ENCODE measurements at places on chromosomes 7 and 10. TPM values are rescaled to one million over a fixed set of nuclear protein-coding genes. Genes with fewer than 3 reads are reported as not detected.

Gene ABCB4
- not detected for total RNA-seq

Gene AVPI1
- 2.3 TPM for total RNA-seq

Gene CYP3A4
- total RNA-seq, result not detected

Gene HTR7
- total RNA-seq, result 7.1 TPM

Gene TMEM120A
- total RNA-seq, result 24.2 TPM

Gene CLIP2
- 61.0 TPM for total RNA-seq

DNA sequence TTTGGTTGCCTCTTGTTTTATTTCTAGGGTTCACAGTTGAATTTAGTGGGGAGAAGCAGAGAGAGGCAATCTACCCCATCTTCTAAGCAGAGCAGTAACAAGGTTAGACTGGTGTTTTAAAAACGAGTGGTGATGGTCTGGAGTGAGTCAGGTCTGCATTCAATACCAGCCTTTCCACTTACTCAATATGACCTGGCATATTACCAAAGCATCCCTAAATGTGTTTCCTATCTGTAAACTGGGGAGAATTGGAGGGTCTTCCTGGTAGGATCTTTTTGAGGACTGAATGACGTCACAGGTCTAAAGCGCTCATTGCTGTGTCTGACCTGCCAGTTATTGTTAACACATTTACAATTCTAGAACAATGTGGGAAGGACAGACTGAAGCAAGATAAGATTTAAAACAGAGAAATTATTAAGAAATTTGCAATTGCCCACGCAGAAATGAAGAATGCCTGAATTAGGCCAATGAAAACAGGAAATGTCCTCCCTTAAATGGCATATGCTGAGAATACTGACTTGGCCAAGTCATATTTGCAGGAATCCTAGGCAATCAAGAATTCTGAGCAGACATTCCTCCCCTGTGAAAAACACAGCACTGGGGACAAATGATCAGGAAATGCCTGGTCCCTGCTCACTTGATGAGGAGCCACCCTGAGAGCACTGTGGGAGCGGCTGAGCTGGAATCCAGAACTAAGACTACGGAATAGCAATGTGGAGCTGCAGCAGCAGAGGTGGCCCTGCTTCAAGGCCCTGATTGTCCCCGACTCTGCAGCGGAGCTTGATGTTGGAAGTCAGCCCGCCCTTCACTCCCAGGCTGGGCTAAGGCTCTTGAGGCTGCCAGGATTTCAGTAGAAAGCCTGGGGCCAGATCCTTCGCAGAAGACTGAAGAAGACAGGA, 184.5 kb upstream of the CXCL12 start:
- DNase-seq, result peak; percentile 32
- no peaks in the 10 kb centered on the region for H3K27me3 ChIP-seq
- H3K4me1 ChIP-seq, result no peaks in the 10 kb centered on the region
- no peaks in the 10 kb centered on the region for H3K36me3 ChIP-seq

DNA sequence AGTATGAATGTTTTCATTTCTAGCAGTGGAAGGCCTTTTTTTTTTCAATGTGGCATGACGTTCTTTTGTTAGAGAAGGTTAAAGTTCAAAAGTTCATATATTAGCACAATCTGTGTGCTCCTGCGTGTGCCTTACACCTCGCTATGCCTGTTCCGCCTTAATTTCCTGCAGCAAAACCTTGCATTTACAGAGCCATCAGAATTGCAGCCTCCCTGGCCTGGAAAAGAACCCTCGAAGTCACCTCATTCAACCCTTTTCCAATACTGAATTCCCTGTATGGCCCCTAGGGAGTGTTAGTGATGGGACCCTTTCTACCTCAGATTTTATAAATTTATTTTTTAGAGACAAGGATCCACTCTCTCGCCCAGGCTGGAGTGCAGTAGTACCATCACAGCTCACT, 103.5 kb upstream of the ZNF438 start:
- H3K36me3 ChIP-seq, result no peaks in the 10 kb centered on the region
- no peaks in the 10 kb centered on the region for H3K27me3 ChIP-seq
- DNase-seq, result no peak
- H3K4me3 ChIP-seq, result no peak overlapping the region
- peaks cover 16% of the 10 kb centered on the region for H3K4me1 ChIP-seq
- peak overlapping the region; percentile 92 for H3K27ac ChIP-seq

- H3K36me3 ChIP-seq, result no peaks in the 10 kb centered on the region
- no peaks in the 10 kb centered on the region for H3K27me3 ChIP-seq
- no peak overlapping the region for H3K27ac ChIP-seq
- H3K4me3 ChIP-seq, result no peak overlapping the region
Observed at GRCh38 chr7:51325261-51325676, 8.7 kb upstream of the COBL start.

DNA sequence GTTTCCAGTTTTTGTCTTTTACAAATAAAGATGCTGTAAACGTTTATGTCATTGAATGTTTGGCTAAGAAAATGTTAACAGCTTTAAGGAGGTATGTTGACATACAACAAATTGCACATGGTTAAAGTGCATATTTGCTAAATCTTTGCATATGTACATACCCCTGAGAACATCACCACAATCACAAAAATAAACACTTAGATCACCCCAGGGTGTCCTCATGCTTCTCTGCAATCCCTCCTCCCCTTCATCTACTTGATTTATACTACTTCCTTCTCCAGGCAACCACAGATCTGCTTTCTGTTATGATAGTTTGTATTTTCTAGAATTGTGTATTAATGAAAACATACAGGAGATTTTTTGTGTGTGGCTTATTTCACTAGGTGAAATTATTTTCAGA, 209.5 kb downstream of the GLRX3 start:
- no peak overlapping the region for H3K27ac ChIP-seq
- no peaks in the 10 kb centered on the region for H3K27me3 ChIP-seq
- no peaks in the 10 kb centered on the region for H3K4me1 ChIP-seq
- no peaks in the 10 kb centered on the region for H3K36me3 ChIP-seq

DNA sequence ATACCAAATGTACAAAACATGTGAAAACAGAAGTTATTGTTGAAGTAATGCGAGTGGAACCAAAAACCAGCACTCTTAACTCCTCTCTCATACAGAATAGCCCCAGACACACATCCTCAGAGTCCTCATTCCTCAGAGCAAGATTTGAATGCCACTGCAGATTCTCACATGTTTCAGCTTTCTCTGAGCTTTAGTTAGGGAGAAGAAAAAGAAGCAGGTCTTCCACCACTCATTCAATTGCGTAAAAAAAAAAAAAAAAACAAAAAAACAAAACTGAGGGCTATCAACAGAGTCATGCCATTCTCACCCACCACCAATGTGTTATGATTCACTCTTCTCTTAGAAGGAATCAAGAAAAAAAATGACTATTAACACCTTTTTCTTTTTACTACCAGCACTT, 287.7 kb downstream of the IPMK start:
- H3K36me3 ChIP-seq, result no peaks in the 10 kb centered on the region
- DNase-seq, result no peak
- no peak overlapping the region for H3K4me3 ChIP-seq
- H3K4me1 ChIP-seq, result no peaks in the 10 kb centered on the region
- no peaks in the 10 kb centered on the region for H3K27me3 ChIP-seq
- no peak overlapping the region for H3K27ac ChIP-seq

- peaks cover 27% of the 10 kb centered on the region for H3K36me3 ChIP-seq
- H3K27me3 ChIP-seq, result no peaks in the 10 kb centered on the region
- H3K4me1 ChIP-seq, result peaks cover 15% of the 10 kb centered on the region
- no peak for DNase-seq
- no peak overlapping the region for H3K4me3 ChIP-seq
Observed at GRCh38 chr7:98178762-98179490, 32.3 kb upstream of the BHLHA15 start.

- H3K4me3 ChIP-seq, result no peak overlapping the region
- no peaks in the 10 kb centered on the region for H3K4me1 ChIP-seq
- H3K27me3 ChIP-seq, result no peaks in the 10 kb centered on the region
- H3K27ac ChIP-seq, result no peak overlapping the region
- DNase-seq, result no peak
Observed at GRCh38 chr7:64914557-64914956, 11.5 kb downstream of the ZNF273 start.
